GDM1 (cell line): ENCODE measurements at places on chromosomes 4 and X.
A peak's percentile ranks its signal among the peaks of the same experiment; 100 is the strongest.

GRCh38 chr4:102168580-102168979, 176.7 kb downstream of the SLC39A8 start:
- no peak for DNase-seq

- no peak for DNase-seq
Measured at GRCh38 chr4:80705311-80705710, 325.2 kb upstream of the BMP3 start.

- DNase-seq = no peak
Measured at GRCh38 chrX:123339221-123339905, 155.3 kb downstream of the GRIA3 start.

DNA sequence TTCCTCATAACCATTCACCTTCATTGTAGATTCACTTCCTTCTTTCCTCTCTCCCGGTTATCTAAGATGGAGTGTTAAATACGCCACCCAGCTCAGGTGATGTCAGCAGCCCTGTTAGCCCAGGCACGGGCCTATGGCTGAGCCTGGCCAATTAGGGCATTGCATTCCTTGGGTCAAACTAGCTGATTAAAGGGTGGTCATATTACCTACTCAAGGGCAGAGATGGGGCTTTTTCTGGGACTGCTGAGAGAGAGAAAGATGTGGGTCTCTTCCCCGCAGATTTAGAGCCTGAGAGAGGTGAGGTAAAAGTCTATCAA, 39.9 kb upstream of the AFAP1 start:
- no peak for DNase-seq

DNA sequence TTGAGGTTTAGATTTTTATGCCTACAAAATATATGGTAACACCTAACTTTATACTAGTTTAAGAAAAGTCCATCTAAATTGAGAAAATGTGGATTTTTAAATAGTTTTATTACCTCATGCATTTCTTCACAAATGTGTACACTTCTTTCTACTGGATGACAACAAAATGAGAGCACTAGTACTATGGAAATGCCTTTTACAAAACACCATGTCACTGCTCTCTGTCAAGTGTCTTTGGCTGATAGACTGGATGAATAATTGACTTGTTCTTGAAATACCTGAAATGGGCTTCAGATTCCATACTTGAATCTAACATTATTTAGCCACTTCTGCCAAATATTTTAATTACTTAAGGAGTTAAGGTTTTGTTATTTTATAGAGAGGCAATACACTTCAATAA, 49.5 kb downstream of the AMELX start:
- no peak for DNase-seq

- DNase-seq = no peak
Measured at GRCh38 chrX:34487364-34487763, 169.7 kb downstream of the TMEM47 start.

- DNase-seq = no peak
Measured at GRCh38 chr4:174358829-174359228, 75.1 kb downstream of the CEP44 start.

DNA sequence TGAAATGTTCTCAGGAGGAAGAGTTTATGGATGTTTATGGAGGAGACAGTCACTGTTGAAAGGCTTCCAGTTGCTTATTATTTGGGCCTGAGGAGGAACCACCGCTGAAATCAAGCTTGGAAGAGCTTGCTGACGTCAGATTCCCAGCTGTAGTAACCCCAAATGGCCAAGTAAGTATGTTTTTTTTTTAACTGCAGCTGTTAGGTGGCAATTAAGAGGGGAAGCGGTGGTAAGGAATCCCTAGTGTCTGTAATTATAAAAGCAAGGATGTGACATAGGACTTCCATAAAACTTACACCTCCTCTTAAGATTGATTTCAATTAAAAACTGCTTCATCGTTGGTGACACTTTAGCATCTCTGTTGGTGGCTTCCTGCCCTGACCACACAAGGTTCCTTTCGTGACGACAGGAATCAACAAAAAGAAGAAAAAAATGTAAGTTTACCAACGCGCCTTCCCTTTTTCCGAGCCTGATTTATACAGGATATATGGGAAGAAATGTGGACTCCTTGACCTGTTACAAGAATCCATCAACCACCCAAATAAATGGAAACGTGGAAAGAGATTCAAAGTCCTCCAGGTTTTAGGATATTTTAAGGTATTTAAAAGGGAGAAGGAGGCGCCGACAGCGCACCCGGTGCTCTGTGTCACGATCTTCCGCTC, 884 bp downstream of the RELL1 start:
- peak; percentile 16 for DNase-seq

GRCh38 chr4:112771-113170, 11.5 kb upstream of the ZNF718 start:
- DNase-seq = no peak

DNA sequence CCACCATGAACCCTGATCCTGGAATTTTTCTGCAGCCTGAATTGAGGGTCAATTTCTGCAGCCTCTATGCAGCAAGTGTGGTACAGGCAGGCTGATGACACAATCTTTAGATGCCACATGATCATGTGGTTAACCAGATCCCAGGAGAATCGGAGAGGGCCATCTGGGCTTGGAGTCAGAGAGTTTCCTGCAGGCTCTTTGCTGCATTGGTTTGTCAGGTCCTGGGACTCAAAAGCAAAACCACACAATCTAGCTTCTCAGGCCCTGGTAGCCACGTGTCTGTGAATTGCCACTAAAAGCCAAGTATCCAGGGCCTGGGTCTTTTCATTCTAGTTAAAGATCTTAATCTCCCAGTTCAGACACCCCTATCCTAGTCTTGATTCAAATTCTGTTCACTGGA, 464.5 kb downstream of the BCOR start:
- DNase-seq = peak; percentile 73

DNA sequence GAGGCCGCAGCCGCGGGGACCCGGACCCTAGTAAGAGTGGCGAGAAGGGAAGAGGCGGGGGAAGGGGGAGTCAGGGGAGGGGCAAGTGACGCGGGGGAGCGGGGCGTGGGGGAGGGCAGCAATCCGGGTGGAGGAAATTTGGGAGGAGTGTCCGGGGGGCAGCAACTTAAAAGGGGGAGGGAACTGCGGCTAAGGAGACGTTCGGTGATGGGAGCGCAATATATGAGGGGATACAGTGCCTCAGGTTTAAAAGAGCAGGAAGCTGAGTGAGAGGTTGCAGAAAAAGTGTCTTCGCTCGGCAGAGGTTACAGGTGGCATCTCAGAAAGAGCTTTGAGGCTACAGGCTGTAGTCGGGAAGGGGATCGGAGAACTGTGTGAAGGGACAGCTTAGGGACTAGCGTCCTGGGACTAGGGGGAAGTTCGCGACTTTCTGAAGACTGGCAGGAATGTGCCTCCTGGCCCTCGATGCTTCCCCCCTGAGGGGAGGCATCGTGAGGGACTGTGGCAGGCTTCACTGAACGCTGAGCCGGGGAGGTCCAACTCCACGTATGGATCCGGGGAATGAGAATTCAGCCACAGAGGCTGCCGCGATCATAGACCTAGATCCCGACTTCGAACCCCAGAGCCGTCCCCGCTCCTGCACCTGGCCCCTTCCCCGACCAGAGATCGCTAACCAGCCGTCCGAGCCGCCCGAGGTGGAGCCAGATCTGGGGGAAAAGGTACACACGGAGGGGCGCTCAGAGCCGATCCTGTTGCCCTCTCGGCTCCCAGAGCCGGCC, 519 bp downstream of the FOXO4 start:
- peak; percentile 58 for DNase-seq

- DNase-seq = peak; percentile 31
Measured at GRCh38 chr4:139301821-139302611, at the start of gene NDUFC1. Gene NDUFC1 (minus strand): TSS chr4:139302477. CDS start chr4:139295798, 6,679 bp downstream.

GRCh38 chr4:113575401-113575800, 186.1 kb downstream of the CAMK2D start:
- DNase-seq = no peak

DNA sequence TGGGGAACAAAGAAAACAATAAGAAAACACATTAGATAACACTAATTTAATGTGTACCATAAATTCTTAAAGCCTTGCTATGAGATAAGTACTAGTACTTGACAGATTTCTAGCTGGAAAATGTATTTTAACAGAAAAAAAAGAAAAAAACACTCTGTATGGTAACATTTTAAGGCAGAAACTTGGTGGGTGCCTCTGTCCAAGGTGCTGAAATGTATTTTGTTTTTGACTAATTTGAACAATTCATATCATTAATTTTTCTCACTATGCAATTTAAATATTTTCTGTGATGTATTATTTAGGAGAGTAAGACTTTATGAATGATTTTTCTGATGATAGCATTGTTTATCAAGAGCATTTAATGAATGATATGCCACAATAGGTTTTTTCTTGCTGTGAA, 107.5 kb downstream of the GABRG1 start:
- no peak for DNase-seq

DNA sequence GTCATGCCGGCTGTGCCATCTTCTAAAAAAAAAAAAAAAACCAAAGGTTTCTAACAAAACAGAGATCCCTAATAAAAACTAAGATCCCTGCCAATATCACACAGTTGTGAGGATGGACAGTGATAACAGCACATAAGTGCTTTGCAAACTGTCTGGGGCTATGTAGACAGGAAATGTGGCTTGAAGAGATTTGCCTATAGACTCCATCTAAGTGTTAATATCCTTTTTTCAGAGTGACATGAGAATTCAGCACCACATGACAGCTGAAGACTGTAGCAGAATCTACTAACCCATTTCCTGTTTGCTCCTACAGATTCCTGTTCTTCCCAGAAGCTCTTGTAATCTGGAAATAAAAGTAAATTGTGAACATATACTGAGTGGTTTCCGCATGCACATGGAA, 215.4 kb downstream of the KDR start:
- no peak for DNase-seq

DNA sequence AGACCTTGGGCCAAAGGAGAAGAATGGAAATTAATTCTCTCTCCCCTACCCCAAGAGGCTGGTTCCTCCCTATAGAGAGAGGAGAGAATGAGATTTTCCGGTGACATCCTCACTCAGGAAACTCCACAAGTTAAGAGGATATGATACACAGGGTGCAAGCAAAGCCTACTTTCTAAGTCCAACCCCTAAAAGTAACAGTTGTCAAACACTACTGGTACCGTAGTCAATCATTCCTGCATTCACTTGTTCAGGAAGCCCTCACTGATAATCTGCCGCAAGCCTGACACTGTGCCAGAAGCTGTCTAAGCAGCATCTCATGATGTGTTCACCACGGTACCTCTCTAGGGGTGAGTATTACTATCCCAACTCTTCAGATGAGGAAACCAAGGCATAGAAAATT, 41.7 kb downstream of the KDR start:
- DNase-seq = no peak

DNA sequence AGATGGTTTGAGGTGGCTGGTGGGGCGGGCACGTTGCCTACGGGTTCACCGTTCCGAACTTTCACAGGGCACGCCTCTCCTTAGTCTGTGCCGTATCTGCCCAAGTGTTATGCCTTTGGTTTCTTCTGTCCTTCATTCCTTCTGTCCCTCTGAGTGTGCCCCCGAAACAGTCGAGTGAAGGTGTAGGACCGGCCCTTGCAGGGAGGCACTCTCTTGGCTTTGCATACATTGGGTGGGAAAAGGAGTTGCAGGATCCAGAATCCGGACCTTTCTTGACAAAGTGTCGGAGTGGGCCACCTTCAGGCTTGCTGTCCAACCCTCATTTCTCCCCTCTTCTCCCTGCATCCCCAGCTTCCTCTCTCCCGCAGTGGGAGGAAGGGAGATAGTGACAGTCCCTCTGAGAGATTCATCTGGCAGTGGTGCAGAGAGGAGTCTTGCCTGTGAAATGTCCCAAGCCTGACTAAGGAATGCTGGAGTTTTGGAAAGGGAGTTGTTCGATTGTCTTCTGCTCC, 569 bp downstream of the ARFIP1 start:
- DNase-seq = no peak

- no peak for DNase-seq
Measured at GRCh38 chr4:53889326-53890055, 174.9 kb downstream of the CHIC2 start.

GRCh38 chrX:153621949-153622598, 23.1 kb upstream of the CCNQ start:
- DNase-seq = no peak

DNA sequence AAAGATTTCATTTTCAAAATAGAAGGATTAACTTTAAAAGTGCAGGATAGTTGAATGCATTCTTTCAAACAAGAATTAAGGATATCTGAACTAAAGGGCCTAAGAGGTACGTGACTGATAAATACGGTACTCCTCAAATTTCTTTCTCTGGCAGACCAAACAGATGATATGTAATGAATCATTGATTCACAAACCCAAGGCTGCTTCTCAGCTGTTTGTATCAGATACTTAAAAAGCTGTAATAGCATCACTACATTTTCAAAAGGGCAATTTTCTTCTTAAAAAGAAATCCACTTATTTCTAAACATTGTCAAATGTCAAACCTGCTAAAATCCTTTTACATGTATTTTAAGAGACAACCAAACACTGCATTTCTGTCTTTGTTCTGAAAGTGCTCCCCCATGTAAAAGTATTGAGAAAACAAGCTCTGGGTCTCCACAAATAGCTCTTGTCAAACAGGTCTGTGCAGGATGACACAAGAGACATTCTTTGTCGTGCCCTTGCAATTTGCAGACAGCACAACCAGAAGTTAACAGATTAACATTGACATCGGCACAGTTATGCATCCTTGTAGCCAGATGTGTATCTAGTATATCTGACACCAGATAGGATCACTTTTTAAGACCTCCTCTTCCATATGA, 82.0 kb downstream of the MANBA start:
- no peak for DNase-seq

- DNase-seq = no peak
Measured at GRCh38 chr4:146654687-146655520, 16.2 kb downstream of the POU4F2 start.

DNA sequence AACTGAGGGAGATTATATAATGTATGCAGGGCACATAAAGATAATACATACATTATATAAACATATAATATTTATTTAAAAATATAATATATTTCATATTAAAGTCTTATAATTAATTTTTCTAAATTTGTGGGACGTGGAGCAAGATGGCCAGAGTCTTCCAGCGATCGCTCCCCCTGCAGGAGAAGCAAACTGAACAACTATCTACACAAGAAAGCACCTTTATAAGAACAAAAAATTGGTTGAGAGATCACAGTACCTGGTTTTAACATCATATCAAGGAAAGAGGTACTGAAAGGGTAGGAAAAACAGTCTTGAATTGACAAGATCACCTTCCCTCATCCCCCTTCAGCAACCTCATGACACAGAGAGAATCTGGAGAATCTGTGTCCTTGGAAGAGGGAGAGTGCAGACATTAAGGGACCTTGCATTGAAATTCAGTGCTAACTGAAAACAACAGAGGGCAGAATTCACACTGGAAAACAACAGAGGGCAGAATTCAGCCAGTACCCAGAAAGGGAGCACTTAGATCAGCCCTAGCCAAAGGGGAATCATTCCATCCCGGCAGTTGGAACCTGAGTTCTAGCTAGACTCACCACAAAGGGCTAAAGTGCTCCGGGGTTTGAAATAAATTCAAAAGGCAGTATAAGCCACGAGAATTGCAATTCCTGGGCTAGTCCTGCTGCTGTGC, 262.5 kb upstream of the NDST3 start:
- DNase-seq = no peak

- DNase-seq = no peak
Measured at GRCh38 chrX:29652484-29652883, 562.9 kb upstream of the MAGEB2 start.

GRCh38 chr4:108887034-108887433, 124.2 kb upstream of the ETNPPL start:
- no peak for DNase-seq

GRCh38 chr4:33711826-33712225, 2532.5 kb downstream of the ARAP2 start:
- DNase-seq = no peak
